ENCODE measurements at places on chromosomes 1 and 21.

DNA sequence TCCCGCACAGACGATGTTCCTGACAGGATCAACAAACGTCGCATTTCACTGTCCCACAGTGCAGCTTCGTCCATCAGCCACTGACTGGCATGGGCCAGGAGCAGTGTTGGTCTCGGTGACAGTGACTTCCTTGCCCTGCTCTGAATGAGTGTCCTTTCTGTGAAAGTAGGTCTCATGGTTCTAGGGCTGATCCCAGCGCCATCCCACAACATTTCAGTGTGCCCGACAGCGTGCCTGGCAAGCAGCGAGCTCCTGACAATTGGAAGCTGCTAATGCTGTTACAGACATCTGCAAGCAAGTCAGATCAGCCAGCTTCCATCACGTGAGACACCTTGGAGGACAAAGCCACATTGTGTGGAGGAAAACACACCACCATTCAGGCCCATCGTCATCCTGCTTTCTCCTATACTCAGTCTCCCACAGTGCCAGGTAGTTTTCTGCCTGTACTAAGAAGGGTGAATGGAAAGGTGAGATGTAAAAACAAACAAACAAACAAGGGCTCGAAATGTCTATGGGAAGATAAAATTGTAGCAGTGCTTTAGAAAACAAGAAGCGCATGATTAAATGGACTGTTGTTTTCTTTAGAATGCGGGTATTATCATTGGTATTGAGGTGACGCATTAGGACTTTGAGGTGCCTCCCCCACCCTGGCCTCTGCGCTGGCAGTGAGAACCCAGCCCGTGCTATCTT is 21.9 kb downstream of the ERRFI1 start:
- no peak for DNase-seq

DNA sequence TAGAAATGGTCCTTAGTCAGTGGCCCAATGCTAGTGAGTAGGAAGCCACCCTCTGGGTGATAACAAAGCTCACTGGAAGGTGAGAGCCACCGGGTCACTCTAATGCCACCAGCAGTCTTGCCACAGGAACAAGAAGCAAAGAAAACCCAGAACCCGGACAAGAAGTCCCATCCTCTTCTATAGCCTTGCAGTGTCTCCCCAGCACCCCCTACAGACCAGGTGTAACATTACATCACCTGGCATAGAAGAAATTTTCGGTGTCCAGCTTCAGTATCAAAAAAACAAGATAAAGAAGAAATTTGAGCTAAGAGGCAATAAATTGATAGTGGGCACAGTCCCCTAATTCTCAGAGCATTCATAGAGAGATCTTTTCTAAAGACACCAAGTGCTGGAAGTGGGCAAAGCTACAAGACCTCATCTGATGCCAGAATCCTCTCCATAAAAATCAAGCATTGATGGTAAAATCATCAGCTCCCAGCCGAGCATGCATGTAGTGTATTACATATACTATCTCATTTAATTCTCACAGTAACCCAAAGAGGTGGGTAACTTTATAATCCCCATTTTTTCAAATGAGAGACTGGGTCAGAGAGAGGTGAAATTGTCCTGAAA is 491.0 kb downstream of the MATN1 start:
- DNase-seq, result peak; percentile 53

DNA sequence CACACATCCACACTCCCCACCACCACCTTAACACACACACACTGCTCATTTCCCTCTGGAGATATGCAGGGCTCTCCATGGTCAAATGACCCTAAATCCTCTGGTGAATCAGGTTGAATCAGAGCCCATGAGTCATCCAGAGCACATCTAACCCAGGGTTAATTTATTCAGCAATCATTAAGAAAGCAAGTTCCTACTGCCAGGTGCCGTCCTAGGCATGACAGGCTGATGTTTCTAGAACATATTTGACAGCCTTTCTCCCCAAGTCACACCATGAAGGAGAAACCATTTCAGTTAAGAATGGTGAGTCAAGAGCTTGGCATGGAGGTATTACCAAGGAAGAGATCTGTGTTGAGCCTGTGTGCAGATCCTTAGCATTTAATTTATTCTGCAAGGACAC is 194.3 kb upstream of the CAMK1G start:
- no peak for DNase-seq

DNA sequence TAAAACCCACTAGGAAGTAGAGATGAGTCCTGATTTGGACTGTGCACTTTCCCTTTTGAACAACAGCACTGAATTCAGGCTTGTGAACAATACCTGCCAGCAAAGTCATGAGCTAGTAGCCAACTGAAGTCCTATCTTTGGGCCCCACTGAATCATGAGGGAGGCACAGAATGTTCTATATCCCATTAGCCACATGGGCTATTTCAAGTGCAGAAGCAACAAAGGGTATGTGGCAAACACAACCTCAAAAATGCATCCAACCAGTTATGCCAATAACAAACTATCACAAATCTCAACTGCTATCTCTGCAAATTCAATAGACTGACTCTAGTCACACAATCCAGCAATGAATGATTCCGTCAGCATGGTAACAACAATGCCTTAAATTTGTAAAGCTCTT is 276.0 kb downstream of the MRPL39 start:
- no peak for DNase-seq

DNA sequence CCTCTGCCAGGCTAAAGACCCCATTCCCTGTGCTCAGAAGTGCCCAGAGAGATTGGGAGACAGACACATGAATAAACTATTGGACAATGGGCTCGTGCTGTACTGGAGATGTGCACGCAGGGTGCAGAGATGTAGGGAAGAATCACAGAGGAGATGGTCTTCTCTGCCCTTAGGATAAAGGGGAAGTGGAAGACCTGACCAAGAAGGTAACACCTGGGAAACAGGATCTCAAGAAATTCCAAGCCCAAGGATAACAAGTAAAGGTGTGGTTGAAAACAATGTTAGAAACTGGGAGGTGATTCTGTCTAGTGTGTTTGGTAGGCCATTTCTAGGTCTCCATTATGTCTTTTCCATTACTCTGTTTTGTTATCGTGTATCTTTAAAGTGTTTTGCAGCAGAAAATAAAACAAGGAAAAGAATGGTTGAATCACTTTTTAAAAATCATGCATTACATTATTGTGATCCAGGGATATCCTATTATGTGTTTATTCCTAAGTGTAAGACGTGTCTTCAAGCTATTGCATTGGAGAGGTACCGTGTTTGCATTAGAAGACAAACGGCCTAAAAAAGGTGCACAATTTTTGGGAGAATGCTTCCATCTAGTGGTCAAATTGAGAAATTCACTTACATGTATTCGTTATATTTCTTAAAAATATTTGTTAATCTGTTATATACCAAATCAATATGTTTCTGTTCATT is 40.8 kb upstream of the KCTD3 start:
- DNase-seq, result no peak

DNA sequence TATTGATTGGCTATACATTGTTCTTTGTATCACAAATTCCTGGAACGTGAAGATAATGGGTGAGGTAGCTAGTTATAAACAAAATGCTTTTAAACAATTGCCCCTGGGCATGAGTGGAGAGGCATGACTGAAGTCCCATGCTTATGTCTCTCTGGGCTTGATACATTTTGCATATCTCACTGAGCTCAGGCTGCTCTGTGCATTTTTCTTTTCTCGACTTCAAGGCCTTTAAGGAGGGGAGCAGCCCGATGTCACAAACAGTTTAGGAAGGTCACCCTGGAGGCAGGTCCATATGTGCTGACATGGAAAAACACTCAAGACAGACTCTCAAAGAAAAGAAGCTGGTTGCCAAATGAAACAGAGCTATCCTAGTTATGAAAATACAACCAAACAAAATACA is 80.1 kb upstream of the PUM1 start:
- no peak for DNase-seq

GRCh38 chr1:82948386-82948785 is 1050.5 kb downstream of the TTLL7 start:
- DNase-seq, result no peak

DNA sequence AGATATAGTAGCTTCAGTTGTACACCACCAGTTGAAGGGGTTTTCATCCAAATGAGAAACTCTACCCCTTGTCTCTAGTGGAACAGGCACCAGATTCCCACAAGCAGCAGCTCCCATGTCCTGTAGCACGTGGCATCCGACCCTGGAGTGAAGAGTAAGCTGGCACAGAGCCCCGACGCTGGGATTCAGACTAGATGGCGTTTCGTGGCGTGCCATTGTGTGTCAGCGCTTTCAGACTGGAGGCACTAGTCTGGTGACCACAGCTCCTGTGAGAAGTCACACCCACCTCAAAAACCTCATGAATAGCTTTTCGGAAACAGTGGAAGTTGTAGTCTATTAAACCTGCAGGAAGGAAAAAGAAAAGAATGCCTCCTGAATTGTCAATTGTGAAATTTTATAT is 20.2 kb downstream of the RRAGC start:
- DNase-seq, result no peak

DNA sequence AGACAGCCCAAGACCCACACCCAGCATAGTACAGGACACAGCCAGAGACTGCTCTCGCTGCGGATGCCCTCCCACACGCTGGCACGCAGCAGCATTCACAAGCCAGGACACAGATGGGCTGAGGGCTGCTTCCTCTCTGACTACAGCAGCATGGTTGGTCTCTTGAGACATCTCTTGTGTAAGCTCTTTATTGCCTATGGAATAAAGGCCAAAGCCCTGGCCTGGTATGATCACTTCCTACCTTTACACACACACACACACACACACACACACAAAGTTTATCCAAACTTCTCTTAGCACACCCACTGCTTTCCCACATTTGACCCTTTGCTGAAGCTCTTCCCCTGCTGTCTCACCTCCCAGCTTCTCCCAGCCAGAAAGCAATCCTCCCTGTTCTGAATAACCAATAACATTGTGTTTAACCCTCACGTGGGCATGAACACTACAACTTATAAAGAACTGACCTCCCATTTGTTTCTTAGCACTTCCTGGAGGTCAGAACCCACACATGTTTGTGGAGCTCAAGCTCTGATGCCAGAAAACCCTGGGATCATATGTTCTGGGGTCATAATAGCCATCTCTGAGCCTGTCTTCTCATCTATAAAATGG is 1.2 kb upstream of the LUZP1 start:
- DNase-seq, result peak; percentile 45

GRCh38 chr1:88581703-88582102 is 102.4 kb upstream of the PKN2 start:
- no peak for DNase-seq

GRCh38 chr1:199808110-199808870 is 219.2 kb upstream of the NR5A2 start:
- no peak for DNase-seq
